Stimulated activated CD8-positive, alpha-beta memory T cell treated with anti-CD3 and anti-CD28 coated beads, Interleukin-7, amount 100 ng/mL, for 4 hours (primary cell): ENCODE measurements at places on chromosomes 4 and X.

GRCh38 chrX:44314808-44315207 is 28.7 kb downstream of the EFHC2 start:
- no peak for DNase-seq

- no peak for DNase-seq
Measured at GRCh38 chr4:94551643-94552564, 100.2 kb downstream of the PDLIM5 start.

DNA sequence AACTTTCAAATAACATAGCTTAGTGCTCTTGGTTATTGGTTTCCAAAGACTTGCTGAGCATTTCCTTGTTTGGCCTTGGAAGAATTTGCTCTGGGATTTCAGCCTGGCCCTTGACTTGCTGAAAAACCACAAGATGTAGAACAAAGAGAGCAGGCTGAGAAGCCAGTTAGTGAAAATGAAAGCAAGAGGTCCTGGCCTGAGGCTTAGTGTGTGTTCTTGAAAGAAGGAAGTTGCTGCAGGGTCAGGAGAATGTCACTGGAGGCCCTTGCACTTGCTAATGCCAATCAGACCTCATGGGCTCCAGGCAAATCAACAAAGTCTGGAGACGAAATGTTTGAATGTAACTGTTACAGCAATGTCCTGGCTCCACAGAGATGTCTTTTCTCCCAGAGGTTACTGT is 79.4 kb downstream of the SYNPO2 start:
- DNase-seq = no peak

- DNase-seq = no peak
Measured at GRCh38 chr4:56786955-56787354, 34.5 kb downstream of the SPINK2 start.

- DNase-seq = no peak
Measured at GRCh38 chr4:102416765-102417164, 71.5 kb upstream of the SLC39A8 start.

GRCh38 chr4:158580064-158580463 is 58.4 kb downstream of the RXFP1 start:
- DNase-seq = no peak

DNA sequence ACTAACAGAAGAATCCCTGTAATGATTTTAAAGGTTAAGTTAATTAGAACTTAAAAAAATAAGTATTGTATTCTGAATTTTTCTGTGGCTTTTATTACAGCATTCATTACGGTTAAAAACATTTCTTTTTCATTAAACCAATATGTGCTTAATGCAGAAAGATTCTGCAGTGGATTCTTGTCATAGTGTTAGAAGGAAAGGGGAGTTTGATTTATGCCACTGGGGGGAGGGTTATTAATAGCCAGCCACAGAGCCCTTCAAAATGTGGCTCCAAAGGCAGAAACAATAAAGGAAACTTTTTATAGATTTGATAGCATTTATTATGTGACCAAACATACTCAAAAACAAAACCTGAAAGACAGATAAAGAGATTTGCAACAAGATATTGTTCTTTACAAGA is 9.1 kb downstream of the SMAD1 start:
- no peak for DNase-seq

- no peak for DNase-seq
Measured at GRCh38 chr4:119207051-119207450, 5.5 kb upstream of the USP53 start.

DNA sequence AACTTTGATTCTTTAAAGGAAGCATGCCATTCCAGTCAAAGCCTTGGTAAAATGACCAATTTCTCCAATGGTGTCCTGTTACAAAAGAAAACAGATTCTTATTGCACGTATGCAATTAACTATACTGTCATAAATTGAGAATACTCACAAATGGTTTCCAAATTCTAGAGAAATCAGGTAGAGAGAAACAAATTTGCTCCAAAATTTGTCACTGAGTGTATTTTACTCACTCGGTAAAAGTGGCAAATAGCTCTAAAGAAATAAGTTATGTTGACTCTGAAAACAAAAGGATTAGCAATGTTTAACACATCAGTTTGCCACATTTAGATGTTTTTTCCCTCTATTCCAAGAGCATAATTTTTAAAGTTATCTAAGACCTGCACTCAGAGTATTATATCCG is 133.1 kb downstream of the DMD start:
- no peak for DNase-seq

- no peak for DNase-seq
Measured at GRCh38 chr4:85938062-85938461, 421.8 kb downstream of the MAPK10 start.

DNA sequence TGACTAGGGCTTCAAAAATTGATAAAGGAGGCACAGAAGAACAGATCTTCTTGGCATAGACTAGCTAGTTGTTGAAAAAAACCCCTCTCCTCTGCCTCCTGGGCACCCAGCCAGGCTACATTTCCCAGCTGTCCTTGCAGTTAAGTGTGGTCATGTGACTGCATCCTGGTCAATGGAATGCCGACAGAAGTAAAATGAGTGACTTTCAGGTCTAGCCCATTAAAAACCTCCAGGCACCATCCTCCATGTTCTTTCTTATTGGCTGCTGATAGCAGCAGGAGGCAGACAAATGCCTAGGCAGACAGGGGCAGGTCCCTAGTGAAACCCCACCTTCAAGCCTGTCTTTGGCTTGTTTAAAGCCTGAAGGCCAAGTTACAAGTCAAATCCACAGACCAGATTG is 35.3 kb downstream of the ATXN3L start:
- no peak for DNase-seq

- no peak for DNase-seq
Measured at GRCh38 chr4:87005690-87006425, 71.0 kb downstream of the AFF1 start.

DNA sequence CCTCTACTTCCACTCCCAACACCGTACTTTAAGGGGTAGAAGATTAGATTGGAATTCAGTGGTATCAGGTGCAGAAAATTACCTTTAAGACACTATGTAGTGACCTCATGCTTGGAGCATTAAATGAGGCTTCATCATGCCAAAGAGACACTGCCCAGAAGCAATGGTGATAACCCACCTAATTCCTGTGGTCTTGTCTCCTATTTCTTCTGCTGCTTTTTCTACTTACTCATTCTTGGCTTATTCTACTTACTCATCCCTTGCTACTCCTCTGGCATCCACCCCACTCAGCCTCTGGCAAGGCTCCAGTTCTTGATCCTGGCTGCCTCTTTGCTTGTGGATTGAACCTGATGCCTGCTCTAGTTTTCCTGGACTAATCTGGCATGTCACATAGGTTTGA is 62.3 kb upstream of the ADAMTS3 start:
- no peak for DNase-seq

DNA sequence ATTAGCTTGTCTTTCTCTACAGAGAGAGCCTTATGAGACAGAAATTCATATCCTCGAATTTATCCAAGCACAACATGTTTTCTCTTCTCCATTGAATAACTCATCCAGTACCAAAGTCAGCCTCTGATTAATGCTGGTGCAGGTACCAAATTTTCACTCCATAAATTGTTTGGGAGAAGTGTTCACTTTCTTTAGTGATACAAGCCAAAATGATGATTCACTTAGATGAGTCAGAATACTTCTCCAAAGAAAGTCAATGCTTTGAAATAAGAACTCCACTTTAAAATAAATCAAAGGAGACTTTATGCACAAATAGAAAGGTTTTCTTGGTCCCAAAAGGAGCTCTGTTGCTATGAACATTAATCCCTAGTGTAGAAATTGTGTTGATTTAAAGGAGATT is 60.2 kb downstream of the MAOB start:
- DNase-seq = no peak

GRCh38 chrX:9767375-9767774 is 1.7 kb upstream of the GPR143 start:
- no peak for DNase-seq

DNA sequence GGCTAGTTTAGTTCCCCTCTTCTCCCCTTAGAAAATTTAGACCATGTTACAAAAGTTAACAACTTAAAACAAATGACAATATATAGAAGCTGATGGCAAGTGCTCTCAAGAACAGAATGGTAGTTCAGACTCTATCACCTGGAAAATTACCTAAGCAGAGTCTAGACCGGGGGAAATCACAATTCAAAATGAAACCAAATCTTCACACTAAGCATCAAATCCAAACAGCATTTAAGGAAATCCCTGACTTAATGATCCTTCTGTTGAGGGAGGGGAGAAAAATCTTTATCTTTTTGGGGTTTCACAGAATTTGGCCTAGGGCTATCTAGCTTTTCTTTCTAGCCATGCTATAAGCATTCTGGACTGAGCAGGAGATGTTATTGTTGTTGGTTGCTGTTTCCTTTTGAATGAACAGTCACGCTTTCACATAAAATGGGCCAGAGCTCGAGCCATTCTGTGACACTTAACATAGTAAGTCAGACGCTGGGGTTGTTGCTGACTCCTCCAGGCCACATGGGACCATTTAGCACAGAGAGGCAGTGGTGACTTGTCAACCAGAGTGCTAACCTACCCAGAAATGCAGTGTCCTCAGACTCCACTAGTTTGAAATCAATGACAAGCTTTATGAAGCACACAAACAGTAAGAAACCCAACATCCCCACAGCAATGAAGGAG is 16.0 kb upstream of the LSM6 start:
- no peak for DNase-seq

DNA sequence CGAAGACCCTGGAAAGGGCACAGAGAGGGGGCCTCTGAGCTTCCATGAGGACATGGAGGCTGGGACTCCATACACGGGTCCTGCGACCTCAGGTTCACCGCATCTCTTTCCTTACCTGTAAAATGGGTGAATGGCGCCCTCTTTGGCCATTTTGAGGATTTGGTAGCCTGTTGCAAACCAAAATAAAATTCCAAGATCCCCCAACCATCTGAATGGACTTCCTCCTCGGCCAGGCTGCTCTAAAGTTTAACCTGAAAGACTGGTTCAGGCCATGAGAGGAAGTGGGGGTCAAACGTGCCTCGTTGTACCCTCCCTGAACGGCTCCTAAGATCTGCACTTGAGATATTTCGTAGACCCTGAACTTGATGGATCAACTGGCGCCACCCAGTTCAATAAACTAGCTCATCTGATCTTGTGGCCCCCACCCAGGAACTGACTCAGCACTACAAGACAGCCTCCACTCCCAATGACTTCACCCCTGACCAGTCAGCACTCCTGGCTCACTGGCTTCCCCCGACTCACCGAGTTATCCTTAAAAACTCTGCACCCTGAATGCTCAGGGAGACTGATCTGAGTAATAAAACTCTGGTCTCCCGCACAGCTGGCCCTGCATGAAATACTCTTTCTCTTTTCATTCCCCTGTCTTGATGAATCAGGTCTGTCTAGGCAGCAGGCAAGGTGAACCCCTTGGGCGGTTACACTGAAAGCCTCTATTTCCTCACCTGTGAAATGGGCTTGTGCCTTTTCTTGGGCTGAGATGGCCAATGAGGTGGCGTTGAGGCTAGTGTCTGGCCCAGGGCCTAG is 32.9 kb upstream of the GPR78 start:
- no peak for DNase-seq

GRCh38 chr4:29046186-29046585 is 1674.0 kb upstream of the PCDH7 start:
- no peak for DNase-seq

DNA sequence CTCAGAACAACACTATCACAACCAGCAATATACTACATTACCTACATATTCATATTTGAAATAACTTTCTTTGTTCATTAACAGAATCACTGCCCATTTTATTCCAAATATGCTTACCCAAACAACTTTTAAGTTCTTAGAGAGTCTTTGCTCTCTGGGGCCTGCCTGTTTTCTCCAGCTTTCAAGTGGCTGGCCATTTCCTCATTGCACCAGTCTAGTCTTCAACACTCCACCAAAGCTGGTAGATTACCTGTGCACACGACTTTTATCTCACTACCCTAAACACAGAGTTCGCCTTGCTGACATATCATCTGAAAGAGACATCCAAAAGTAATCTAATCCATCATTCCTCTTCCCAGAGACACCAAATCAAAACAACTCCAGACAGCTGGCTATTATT is 66.2 kb downstream of the PRDM5 start:
- DNase-seq = no peak

- DNase-seq = no peak
Measured at GRCh38 chr4:61397174-61397573, 197.0 kb downstream of the ADGRL3 start.

DNA sequence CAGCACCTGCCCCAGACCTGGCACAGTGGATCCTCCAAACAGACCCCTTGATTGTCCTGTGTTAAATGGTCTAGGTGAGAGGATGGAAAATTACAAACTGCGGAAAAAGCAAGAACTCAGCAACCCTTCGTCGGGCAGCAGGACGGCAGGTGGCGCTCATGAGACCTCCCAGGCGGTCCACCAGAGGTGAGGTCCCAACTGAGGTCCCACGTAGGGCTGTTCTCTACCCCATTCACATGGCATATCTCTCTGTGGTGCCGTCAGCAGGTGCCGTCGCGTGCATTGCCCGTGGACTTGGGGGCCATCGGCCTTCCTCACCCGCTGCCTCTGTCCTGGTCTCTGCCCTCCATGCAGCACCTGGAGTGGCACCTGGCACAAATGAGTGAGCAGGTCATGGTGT is 88.2 kb downstream of the CRMP1 start:
- no peak for DNase-seq

GRCh38 chr4:8639021-8639420 is 46.5 kb downstream of the CPZ start:
- no peak for DNase-seq

DNA sequence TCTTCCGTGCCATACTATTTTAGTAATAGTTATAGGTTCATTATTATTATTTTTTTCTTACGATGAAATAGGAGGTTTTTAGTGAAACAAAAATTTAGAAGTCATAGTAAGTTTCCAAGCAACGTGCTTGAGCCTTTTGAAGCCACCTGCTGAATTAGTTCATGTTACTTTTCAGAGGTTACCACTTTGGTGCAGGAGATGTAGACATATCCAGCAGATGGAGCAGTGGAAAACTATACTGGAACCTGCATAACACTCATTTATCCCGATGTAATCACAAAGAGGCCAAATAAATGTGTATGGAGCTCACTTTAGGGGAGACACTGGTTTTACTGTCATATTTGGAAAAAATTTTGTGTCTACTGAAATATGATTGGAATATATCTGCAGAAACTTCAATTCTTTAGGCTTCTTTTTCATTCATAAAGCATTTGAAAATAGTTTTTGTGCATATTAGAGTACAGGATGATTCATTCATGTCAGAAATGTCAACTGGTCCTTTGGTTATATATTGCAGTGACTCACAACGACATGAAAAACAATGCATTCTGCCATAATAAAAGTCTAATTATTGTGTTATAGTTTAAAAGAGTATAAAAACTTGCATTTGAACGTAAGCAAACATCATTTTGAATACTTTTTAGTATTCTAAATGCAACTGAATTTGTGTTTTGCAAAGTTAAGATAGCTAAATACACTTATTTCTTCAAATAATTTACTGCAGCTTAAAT is 2182.9 kb upstream of the TENM3 start:
- DNase-seq = no peak

GRCh38 chr4:71446479-71447081 is 107.8 kb downstream of the SLC4A4 start:
- no peak for DNase-seq
